ENCODE measurements at places on chromosomes 4 and X. TPM values are rescaled to one million over a fixed set of nuclear protein-coding genes. Genes with fewer than 3 reads are reported as not detected.

DIAPH2 gene
- total RNA-seq, result 28.4 TPM

RNF212 gene
- 0.54 TPM for total RNA-seq

TRAM1L1 gene
- 0.22 TPM for total RNA-seq

ART3 gene
- not detected for total RNA-seq

GLRA3 gene
- not detected for total RNA-seq

Data from dermis lymphatic vessel endothelial cell (primary cell).